ENCODE measurements at places on chromosomes 7 and 10. TPM values are rescaled to one million over a fixed set of nuclear protein-coding genes. Genes with fewer than 3 reads are reported as not detected.

The ITPRID1 gene
- total RNA-seq, result not detected

The MSMB gene
- total RNA-seq, result not detected

The GPNMB gene
- 214 TPM for total RNA-seq

The ANXA8L1 gene
- not detected for total RNA-seq

The WDFY4 gene
- not detected for total RNA-seq

The PKD2L1 gene
- not detected for total RNA-seq

The FXYD4 gene
- total RNA-seq, result not detected

The RSPH10B2 gene
- 0.20 TPM for total RNA-seq

The PBLD gene
- 4.4 TPM for total RNA-seq

The MYL10 gene
- total RNA-seq, result not detected

The CTNNA3 gene
- 0.03 TPM for total RNA-seq

The TLX1 gene
- not detected for total RNA-seq

The NEBL gene
- total RNA-seq, result not detected

The FAM171A1 gene
- total RNA-seq, result 19.7 TPM

The PRLHR gene
- total RNA-seq, result not detected

The ATRNL1 gene
- 2.3 TPM for total RNA-seq

All from smooth muscle cell of the pulmonary artery (primary cell).